ENCODE measurements at places on chromosomes 2 and 18.

DNA sequence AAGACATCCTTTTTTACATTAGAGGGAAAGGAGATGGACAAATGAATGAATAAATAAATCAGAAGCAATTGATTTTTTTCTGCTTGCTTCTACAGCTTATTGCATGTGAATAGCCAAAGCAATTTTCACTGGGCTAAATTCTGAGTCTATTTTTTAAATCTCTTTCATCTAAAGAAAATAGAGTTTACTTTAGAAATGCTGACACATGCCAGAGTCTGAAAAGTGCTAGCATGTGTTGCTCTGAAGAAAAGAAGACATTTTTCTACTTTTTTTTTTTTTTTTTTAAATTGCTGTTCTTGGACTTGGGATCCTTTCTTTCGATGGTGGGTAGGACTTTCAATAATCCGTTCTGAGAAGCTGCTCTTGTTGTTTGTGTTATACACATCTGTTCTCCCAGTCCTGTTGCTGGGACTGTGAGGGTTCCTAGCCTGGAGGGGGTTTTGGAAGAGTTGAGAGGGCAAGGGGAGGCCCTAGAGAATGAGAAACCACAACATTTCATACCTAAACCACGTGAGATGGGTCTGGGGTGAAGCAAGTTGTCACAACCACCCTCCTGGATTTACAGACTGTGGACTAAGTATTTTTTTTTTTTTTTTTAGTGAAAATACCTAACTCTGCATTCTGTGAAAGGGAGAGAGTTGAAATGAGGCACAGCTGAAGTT lies 193.5 kb downstream of the PRKCE start:
- no peak for DNase-seq

- no peak for DNase-seq
These were observed 234.4 kb downstream of the LPIN1 start for GRCh38 chr2:11980809-11981208.

GRCh38 chr2:28316546-28317335 lies 75.9 kb upstream of the FOSL2 start:
- DNase-seq: no peak

DNA sequence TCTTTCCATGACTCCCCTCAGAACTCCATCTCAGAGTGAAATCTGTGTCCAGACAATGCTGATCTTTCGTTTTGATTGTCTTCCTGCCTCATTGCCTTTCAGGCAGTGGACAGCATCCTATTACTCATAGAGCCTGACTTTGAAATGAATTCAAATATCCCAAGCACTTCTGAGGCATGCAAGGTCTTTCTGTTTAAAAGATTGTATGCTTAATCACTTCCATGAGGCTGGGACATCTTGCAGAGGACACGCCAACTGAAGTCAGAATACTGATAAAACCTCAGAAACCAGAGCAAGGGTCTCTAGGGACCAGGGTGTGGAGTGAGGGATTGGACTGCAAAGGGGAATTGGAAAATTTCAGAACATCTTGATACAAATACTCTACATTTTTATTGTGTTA lies 836.5 kb upstream of the ID2 start:
- no peak for DNase-seq

GRCh38 chr2:58634653-58635370 lies 393.7 kb upstream of the FANCL start:
- no peak for DNase-seq
